ENCODE measurements at places on chromosomes 11 and 22.

- no peak for DNase-seq
Observed at GRCh38 chr11:69508974-69509373, 27.5 kb downstream of the LINC01488 start.

GRCh38 chr22:26673486-26673885 lies 16.1 kb downstream of the MIAT start:
- DNase-seq, result peak; percentile 43

- no peak for DNase-seq
Observed at GRCh38 chr22:21714786-21715185, 20.8 kb downstream of the YPEL1 start.

DNA sequence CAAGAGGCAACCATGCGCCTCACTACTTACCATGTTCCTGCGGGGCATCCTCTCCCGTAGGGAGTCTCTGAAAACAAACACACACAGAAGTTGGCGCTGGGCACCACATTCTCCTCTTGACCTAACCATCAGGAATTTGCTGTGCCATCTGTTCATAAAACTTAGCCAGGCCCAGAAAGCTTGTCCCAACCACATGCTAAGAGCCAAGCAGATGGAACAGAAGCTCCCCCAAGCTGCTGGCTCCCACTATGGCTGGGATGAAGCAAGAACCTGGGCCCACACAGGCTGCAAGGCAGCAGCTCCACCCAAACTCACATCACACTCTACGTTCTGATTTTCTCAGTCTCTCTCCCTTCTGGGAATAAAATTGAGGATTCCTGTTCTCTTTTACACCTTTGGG lies 17.4 kb downstream of the HPS4 start:
- no peak for DNase-seq

- DNase-seq, result no peak
Observed at GRCh38 chr11:45949992-45950407, 27.5 kb downstream of the LARGE2 start.

- no peak for DNase-seq
Observed at GRCh38 chr22:40681451-40681850, 2.2 kb downstream of the MCHR1 start.

- DNase-seq, result no peak
Observed at GRCh38 chr11:32615422-32615821, 31.8 kb downstream of the EIF3M start.

- no peak for DNase-seq
Observed at GRCh38 chr11:12258451-12258850, 118.9 kb upstream of the PARVA start.

DNA sequence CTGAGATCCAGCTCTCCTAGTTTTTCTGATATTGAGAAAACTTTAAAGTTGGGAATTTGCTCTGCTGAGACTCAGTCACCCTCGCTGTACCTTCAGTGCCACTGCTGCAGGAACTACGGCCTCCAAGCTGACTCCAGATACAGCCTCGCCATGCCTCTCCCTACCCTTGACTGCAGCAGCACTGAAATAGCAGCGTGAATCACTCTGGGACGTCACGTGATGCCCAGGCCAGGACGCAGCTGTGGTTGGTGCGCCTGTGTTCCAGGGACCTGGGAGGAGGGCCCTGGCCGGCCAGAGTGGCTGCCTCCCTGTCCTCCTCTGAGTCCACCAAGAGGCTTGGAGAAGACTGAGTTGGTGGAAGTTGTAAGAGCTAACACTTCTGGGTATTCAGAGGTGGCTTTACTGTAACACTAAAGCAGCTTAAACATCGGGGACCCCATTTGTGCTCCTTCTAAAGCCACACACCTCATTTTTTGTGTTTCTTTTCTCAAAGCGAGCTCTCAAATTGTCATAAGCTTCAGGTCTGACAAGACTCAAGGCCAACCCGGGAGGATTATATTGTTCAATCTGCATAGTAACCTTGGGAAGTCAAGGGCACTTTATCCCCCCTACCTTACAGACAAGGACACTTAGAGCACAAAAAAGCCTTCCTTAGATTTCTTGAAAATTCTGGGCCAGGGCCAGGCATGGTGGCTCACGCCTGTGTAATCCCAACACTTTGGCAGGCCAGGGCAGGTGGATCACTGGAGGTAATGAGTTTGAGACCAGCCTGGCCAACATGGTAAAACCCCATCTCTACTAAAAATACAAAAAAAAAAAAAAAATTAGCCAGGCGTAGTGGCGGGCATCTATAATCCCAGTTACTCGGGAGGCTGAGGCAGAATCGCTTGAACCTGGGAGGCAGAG lies 4.2 kb upstream of the STIP1 start:
- peak; percentile 44 for DNase-seq

DNA sequence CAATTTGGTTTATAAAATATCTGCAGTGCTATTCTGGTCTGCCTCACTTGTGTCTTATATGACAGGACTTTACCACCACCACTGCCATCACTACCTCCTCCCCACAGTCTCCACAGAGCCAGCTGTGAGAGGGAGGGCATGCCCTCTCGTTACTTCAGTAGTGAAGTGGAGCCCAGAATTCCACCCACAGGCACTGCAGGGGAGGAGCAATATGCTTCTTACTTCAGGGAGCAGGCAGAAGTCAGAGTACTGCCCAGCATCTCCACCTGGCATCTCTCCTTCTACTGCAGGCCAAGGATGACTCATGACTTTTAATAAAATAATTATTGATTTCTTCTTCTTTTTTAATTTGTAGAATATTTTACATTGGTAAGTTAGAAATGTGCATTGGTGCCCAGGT lies 255.5 kb downstream of the DYNC2H1 start:
- no peak for DNase-seq

DNA sequence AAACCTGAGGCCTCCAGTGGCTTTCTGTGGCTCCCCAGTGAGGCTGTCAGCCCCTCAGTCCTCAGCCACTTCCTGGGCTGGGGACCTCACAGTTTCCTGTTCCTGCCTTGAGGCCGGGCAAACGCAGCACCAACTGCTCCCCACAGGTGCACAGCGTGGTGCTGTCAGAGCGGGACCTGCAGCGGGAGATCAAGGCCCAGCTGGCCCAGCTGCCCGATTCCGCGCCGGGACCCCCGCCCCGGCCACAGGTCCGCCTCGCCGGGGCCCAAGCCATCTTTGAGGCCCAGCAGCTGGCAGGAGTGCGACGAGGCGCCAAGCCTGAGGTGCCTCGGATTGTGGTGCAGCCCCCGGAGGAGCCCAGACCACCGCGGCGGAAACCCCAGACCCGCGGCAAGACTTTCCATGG lies 5.4 kb downstream of the TBC1D10C start:
- peak; percentile 68 for DNase-seq

DNA sequence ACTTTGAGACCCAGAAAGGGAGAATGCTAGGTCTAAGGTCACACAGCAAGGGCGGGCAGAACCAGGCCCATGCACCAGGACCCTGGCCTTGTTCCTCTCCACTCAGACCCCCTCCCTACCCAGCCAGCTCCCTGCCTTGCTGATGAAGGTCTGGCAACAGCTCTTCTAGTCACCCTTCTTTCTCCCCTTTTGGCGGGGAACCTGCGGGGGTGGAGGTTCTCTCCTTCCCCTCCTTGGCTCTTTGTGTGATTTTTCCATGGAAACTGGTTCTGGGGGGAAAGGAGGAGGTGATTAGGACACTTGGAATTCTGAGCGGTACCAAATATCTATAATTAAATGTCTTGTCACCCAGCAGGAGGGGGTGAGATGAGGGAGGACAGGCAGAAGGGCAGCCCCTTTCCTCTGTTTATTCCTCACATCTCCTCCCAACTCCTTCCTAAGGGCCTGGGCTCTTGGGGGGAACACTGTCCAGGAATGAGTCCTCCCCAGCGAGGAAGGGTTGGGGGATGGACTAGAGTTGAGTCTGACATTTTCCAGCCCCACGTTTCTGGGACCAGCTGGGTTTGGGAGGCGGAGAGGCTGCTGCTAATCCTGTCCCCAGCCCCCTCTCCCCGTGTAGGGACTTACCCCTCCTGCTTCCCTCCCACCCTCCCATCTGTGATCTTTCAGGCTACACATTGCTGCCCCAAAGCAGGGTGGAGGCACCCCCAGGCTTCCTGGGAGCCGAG lies 7.4 kb downstream of the ARHGEF17 start:
- DNase-seq, result no peak

DNA sequence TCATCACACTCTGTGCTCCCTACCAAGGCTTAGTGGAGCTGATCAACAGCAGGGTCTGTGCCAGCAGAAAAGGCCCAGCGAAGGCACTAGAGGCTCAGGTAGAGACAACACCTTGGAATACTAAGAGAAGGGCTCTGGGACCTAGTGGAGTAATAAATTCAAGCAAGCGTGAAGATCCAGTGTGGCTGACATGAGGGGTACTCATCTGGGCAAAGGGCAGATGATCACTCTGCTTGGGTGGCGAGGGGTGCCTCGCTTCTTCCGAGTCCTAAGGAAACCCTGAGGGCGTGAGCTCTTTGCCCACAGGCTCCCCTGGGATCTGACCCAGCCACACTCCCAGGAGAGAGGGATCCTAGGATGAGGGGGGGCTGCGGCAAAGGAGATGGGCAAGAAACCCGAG lies 3.5 kb upstream of the TPBGL start:
- no peak for DNase-seq

DNA sequence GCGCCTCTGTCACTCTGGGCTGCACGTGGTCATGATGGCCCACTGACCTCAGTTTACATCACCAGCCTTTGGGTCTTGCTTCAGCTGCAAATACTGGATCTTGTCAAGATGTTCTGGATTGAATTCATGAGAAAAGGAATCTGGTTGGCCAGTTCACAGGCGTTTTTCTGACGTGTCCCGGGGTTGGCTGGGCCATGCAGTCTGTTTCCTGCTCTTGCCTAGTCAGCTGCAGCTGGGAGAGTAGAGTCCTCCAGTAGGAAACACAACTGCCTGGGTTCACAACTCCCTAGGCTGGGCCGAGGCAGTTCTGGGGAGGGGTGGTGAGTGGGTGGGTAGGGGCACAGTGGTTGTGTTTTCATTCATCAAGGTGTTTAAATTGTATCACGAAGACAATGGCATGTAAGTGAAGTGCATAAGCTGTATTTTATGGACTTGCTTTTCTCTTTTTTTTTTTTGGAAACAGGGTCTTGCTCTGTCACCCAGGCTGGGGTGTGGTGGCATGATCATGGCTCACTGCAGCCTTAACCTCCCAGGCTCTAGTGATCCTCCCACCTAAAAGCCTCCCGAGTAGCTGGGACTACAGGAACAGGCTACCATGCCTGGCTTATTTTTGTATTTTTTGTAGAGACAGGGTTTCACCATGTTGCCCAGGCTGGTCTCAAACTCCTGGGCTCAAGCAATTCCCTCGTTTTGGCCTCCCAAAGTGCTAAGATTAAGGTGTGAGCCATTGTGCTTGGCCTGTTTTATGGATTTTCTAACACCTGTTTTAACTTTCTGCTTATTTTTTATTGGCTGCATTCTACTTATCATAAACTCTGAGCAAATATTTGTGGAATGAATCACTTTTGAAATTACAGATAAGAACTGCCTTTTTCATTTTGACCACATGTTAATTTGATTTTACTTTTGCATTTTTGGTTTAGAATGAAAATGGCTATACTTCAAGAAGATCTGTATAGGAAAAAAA lies 54.0 kb upstream of the PITPNB start:
- DNase-seq, result no peak

GRCh38 chr11:86469491-86470388 lies 95.1 kb downstream of the CCDC81 start:
- no peak for DNase-seq

DNA sequence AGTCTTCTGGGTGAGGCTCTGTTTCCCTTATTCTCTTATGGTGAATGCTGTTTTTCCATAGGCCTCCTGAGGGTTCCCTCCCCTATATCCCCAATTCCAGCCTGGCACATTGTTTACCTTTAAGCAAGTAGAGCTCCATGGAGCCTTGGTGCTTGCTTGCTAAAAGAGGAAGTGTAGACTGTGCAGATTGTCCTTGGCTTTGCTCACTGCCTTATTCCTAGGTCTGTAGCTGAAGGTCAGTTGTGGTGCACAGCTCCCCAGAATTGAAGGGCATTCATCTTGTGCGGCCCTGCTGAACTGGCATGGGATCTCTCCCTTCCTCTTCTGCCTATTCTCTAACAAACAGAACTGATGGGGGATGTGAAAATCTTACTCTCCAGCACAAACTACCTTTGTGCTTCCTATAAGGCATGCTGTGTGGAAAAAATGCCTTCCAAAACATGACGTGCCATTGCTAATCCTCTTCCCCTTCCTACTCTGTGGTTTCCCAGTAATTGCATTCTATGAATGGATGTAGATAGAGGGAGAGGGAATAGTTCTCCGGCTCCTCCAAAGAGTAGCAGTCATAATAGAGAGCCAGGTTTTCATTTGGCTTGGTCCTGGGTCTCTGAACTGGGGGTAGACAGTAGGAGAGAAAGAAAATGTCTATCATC lies 34.2 kb upstream of the PLET1 start:
- no peak for DNase-seq

- DNase-seq, result no peak
Observed at GRCh38 chr11:126462422-126462821, 106.9 kb downstream of the ST3GAL4 start.

- no peak for DNase-seq
Observed at GRCh38 chr11:92653454-92653853, 316.0 kb upstream of the MTNR1B start.

GRCh38 chr11:111336582-111337256 lies 38.4 kb downstream of the POU2AF3 start:
- no peak for DNase-seq

- DNase-seq, result no peak
Observed at GRCh38 chr11:60769811-60770210, 13.1 kb downstream of the MS4A15 start.

DNA sequence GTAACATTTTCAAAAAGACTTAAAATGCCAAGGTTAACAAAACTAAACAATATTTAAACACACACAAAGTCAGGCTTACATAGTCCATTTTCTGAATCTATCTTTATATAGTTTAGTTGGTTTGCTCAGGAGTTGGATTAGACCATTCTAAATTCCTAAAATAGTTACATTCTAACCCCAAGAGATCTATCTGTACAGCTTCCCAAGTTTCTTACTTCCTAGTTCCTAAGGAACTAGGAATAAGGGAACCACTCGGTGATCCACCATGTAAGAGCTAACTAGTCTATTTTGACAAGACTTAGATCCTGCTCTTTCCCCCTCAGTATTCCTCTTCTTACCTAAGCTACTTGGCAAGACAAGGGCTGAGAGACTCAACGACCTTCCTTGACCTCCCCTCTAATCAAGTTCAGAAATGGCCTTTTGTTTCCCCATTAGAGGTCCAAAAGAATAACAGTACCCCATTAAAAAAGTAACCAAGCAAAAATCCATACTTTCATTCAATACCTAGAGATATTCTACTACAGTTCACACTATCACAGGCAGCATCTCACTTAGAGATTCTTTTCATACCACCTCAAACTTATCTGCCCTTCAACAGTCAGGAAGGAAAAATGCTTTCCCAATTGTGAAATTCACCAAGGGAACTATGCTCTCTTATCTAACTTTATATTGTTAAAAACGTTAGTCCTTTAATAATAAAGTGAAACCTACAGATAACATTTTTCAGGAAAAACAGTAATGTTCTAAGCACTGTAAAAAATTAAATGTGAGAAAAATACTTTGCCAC lies 253.1 kb downstream of the TTC28 start:
- no peak for DNase-seq

Data from activated T-cell treated with anti-CD3 and anti-CD28 coated beads, Interleukin-2, amount 50 U/mL, for 1 hour (primary cell).